Activated CD4-positive, alpha-beta T cell treated with anti-CD3 and anti-CD28 coated beads, Interleukin-2, amount 50 U/mL, for 24 hours (primary cell): ENCODE measurements at places on chromosomes 6 and 20.

GRCh38 chr6:169045486-169045885 is 208.2 kb downstream of the THBS2 start:
- DNase-seq: no peak

GRCh38 chr6:19848465-19849029 is 11.4 kb downstream of the ID4 start:
- DNase-seq: no peak

- no peak for DNase-seq
Measured at GRCh38 chr20:62734881-62735280, 26.2 kb downstream of the NTSR1 start.

- DNase-seq: no peak
Measured at GRCh38 chr6:136113736-136114173, 136.4 kb downstream of the MTFR2 start.
